ENCODE measurements at places on chromosomes 6 and 20.

DNA sequence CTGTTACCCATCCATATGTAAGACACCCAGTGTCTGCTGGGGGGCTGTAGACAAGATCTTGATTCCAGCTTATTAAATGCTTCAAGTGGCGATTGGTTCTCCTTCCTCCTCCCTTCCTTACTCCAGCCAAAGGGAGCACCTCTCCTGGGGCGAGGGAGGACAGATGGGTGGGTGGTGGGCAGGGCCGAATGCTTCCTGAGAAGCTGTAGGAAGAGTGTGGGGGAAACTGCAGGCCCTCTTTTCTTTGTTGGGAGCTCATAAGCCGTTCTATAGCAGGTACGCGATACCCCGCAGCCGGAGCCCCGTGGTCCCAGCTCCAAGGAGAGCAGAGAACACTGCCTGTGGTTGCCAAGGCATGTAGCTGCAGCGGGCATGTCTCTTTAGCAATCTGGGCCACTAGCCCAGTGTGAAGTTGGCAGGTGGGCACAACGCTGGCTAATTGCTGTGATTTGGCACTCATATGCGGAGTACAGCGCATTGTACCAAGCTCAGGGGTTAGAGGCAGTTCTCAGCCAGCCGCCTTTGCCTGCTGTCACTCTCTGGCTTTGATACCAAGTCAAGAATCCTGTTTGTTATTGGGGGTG is 14.7 kb upstream of the KCNG1 start:
- no peak for DNase-seq

GRCh38 chr6:157464653-157465535 is 83.9 kb downstream of the ZDHHC14 start:
- DNase-seq, result no peak

DNA sequence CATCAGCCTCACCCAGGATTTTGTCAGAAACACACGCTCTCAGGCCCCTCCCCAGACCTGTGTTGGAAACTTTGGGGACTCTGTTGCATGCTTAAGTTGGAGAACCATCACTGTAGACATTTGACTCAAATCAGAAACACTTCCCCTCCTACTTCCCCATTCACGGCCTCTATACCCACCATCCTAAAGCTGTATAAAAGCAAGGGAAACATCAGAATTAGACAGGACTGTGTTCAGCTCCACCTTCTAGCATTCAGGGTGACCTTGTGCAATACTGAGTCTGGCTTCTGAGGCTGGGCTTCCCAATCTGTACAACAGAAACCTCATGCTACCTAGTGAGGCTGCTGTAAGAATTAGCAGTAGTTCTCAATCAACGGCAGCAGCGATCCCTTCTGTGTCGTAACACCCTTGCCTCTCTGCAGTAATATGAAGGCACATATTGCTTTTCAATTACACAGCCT is 252.3 kb downstream of the LY86 start:
- no peak for DNase-seq

DNA sequence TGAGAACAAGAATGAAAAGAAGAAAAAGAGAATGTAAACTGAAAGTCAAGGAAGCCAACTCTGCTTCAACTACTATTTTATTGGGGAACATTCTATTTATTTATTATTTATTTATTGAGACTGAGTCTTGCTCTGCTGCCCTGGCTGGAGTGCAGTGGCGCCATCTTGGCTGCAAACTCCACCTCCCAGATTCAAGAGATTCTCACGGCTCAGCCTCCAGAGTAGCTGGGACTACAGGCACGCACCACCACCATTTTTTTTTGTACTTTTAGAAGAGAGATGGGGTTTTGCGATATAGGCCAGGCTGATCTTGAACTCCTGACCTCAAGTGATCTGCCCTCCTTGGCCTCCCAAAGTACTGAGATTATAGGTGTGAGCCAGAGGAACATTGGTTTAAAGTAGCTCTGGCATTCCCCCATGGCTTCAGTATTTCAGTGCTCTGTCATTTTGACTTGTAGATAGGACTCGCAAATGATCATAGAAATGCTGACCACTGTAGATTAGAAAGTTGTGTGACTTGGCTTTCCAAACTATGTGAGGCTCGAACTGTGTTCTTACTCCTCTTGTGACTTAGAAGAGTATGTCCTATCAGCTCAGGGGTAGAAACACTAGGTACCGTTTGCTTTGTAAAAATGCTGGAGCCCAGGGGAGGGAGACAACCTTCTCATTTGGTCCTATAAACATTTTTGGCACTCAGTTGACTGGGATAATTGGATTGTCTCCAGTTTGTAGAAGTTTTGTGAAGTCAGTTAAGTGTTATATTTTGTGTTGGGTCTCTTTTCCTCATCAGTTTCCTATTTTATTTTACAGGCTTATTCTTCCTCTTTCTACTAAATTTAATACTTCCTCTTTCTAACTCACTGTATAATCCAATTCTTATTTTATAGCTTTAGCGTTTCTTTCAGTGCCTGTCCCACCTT is 544.9 kb upstream of the CITED2 start:
- DNase-seq, result no peak

DNA sequence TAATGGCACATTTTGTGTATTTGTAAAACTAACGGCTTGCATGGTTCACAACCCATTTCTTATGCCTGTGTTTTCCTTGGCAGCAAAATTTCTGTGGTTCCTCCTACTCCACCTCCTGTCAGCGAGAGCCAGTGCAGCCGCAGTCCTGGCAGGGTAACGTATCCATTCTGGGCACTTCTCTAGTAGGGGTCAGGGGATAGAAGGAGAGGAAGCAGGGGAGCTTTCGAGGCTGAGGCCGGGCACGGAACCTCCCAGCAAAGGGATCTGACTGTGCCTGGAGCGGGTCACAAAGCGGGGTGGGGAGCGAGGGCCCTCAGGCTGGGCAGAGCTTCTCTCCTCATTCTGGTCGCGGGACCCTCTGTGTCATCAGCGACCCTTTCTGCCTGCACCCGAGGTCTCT is 58.4 kb downstream of the SYTL3 start:
- DNase-seq, result no peak

DNA sequence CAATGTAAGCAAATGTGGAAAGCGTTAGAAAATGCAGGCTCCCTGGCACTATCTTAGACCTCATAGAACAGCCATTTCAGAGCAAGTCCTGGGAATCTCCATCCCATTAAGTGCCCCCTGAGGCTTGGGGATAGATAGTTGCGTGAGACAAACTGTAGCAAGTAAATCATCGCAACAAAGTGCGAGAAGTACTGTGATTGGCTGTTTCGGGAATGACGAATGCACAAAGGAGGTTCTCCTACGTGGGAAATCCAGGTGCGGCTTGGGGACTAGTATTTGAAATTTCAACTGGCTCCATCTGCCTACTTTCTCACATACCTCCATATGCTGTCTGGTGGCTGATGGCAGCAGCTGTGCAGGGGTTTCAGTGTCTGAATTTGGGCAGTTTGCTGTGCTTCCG is 84.5 kb downstream of the PLEKHG1 start:
- no peak for DNase-seq
